Activated CD8-positive, alpha-beta memory T cell treated with anti-CD3 and anti-CD28 coated beads, Interleukin-2, amount 10 ng/mL, durations not matched to agents 7 days and 5 days (primary cell): ENCODE measurements at places on chromosomes 6 and 20. TPM values are rescaled to one million over a fixed set of nuclear protein-coding genes. Genes with fewer than 3 reads are reported as not detected.

The VSX1 gene
- total RNA-seq: not detected

The PPP1R10 gene
- total RNA-seq: 134 TPM

The SYCP2 gene
- total RNA-seq: 25.7 TPM

The BPI gene
- total RNA-seq: not detected

The RAD21L1 gene
- 0.67 TPM for total RNA-seq

The SCAND1 gene
- total RNA-seq: 61.2 TPM

The PHACTR1 gene
- total RNA-seq: 2.2 TPM

The OR12D3 gene
- not detected for total RNA-seq

The PGC gene
- not detected for total RNA-seq

The KCNG1 gene
- total RNA-seq: not detected

- DNase-seq: no peak
- peak overlapping the region; percentile 29 for H3K27ac ChIP-seq
Measured at GRCh38 chr6:158763434-158764182, 55.6 kb downstream of the EZR start.

- no peak overlapping the region for H3K4me3 ChIP-seq
- H3K36me3 ChIP-seq: no peaks in the 10 kb centered on the region
- DNase-seq: no peak
- no peaks in the 10 kb centered on the region for H3K27me3 ChIP-seq
- H3K27ac ChIP-seq: no peak overlapping the region
- peaks cover 11% of the 10 kb centered on the region for H3K4me1 ChIP-seq
Measured at GRCh38 chr6:69917834-69918233, 51.5 kb downstream of the COL19A1 start.

DNA sequence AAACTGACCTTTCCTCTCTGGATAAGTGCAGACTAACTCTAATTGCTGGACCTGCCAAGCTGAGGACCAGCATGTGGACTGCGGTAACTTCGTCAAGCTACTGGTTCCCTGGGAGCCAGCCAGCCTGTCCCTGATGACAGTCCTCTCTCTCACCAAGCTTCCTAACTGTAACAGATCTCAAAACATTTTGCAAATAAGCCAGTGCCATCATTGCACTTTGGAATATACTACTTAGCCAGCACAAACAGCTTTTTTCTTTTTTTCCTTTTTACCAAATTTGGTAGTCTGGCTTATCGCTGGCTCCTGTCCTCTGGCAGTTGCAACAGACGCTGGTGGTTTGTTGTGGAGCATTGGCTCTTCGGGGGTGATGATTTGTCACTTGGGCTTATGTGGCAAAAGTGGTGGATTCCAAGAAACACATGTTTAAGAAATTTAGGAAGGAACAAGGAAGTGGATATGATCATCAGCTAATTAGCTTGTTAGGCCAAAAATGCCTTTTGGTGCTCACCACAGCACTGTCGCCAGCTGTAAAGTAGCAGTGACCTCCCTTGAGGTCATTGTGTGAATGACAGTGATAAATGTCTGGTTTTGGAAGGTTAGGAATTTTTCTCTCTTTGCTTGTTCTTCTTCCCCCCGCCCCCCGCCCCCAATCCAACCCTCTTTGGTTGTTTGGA, 171.7 kb downstream of the CLIC5 start:
- H3K36me3 ChIP-seq: peaks cover 2% of the 10 kb centered on the region
- no peak for DNase-seq
- no peak overlapping the region for H3K4me3 ChIP-seq
- H3K4me1 ChIP-seq: no peaks in the 10 kb centered on the region
- H3K27ac ChIP-seq: no peak overlapping the region

DNA sequence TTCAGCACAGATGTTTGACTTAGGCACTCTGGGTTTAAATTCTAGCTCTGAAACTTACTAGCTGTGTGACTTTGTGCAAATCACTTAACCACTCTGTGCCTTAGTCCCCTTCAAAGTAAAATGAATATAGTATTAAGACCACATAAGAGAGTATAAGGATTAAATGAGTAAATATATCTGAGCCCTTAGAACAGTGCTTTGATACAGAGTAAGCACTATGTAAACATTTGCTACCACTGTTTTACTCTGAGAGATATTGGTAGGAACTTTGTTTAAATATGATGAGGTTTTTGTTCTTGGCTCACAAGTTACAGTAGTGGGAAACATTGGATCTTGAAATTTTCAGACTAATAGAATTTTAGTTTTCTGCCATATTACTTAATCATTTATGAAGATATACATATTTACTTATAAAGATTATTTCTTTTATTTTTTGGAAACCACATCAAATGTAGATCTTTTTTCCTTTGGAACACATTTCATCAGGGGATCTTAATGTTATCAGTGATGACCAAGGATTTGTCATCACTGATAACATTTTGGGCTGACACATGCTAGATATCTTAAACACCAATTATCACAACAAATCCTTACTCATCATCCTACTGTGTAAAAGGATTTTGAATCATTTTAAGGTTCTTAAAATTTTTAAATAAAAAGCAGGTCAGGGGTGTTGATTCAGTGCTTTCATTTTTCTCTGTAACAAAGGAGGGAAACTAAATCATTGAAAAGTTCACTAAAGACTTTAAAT, 226.2 kb downstream of the EYA4 start:
- H3K4me1 ChIP-seq: no peaks in the 10 kb centered on the region
- no peak overlapping the region for H3K4me3 ChIP-seq
- H3K27me3 ChIP-seq: no peaks in the 10 kb centered on the region
- H3K36me3 ChIP-seq: no peaks in the 10 kb centered on the region
- no peak overlapping the region for H3K27ac ChIP-seq

GRCh38 chr6:20658053-20658452, 123.8 kb downstream of the CDKAL1 start:
- no peak overlapping the region for H3K27ac ChIP-seq
- H3K4me1 ChIP-seq: peaks cover 1% of the 10 kb centered on the region
- DNase-seq: no peak
- no peak overlapping the region for H3K4me3 ChIP-seq
- peaks cover 26% of the 10 kb centered on the region for H3K36me3 ChIP-seq

DNA sequence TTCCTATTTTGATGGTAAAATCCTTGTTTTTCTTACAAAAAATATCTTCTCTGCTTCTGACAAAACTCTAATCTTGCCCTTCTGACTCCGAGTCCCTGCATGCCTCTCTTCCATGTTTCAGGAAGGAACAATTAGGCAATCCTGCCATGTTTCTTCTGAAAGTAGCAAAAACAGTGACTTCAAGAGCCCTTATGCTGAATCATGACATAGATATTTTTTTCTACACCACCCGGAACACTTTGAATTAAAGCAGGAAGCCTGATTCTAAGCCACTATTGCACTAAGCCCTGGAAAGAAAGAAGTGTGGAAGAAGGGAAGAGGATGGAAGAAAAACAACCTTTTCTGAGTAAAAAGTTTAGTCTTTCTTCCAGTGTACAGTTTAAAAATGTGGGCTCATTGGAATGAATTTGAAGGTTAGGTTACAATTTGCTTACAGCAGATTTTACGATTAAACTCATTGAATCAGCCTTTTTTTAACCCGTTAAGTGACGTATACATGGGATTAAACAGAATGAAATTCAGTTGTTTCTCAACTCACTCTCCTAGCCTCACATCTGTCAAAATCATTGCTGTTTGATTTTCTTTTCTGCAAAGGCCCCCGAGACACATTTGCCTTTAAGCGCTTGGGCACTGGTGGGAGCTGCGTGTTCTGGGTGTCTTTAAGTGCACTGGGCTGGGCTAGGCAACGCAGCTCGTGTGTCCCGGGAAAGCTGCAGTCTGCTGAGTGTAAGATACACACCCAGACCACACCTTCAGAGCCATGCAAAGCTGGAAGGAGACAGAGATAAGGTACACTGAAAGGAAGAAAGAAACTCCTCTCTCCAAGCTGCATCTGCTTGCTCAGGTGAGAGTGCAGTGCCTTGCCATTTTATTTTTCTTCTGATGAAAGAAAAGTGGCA, 159.4 kb upstream of the CITED2 start:
- peak; percentile 45 for DNase-seq
- peak overlapping the region; percentile 100 for H3K27ac ChIP-seq
- H3K27me3 ChIP-seq: no peaks in the 10 kb centered on the region
- peaks cover 81% of the 10 kb centered on the region for H3K4me1 ChIP-seq
- peak overlapping the region; percentile 65 for H3K4me3 ChIP-seq
- H3K36me3 ChIP-seq: peaks cover 18% of the 10 kb centered on the region

GRCh38 chr6:110338820-110339470, 19.2 kb downstream of the METTL24 start:
- no peaks in the 10 kb centered on the region for H3K36me3 ChIP-seq
- H3K27ac ChIP-seq: no peak overlapping the region
- no peak for DNase-seq
- no peak overlapping the region for H3K4me3 ChIP-seq
- peaks cover 10% of the 10 kb centered on the region for H3K27me3 ChIP-seq
- H3K4me1 ChIP-seq: no peaks in the 10 kb centered on the region
